ENCODE measurements at places on chromosomes 11 and 22.

GRCh38 chr11:131579932-131580387, 209.5 kb downstream of the NTM start:
- DNase-seq: peak; percentile 67

GRCh38 chr11:88695689-88696414, 358.3 kb upstream of the CTSC start:
- no peak for DNase-seq

DNA sequence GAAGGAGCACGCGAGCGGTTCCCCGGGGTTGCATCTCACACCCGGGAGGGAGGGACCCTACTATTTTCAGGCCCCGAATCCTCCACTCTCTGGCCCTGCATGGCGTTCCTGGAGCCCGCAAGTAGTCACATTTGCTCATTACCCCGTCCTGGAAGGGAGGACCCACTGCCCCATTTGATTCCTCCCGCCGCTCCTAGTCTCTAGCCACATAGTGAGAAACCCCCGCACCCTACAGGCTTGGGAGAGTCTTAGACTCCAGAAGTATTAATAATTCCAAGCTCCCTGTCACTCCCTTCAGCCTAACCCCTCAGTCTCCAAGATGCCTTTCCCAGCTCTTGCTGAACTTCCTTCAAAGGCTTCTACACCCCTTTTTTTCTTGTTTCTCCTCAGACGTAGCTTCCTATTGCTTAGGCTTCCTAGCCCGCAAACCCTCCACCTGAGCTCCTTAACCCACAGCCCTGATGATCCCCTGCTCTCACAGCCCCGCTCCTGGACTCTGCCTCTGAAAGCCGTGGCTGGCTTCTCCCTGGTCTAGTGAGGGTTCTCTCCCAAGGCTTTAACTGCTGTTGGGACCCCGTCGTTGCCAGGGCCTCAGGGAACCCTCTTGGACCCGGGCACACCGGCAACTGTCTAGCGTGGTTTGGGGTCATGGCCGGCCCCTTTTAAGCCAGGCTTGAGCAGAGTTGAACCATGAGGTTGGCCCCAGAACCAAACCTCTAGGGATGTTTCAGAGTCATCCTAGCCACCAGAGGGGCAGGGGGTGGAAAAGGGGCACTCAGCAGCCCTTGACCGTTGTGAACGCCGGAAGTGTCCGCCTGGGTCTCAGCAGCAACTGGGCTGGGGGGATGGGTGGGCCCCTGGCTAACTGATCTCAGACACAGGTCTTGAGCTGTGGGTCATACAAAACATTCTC, 862 bp downstream of the GGA1 start:
- no peak for DNase-seq

- DNase-seq: no peak
Measured at GRCh38 chr22:40966726-40967085, 15.5 kb downstream of the RBX1 start.

DNA sequence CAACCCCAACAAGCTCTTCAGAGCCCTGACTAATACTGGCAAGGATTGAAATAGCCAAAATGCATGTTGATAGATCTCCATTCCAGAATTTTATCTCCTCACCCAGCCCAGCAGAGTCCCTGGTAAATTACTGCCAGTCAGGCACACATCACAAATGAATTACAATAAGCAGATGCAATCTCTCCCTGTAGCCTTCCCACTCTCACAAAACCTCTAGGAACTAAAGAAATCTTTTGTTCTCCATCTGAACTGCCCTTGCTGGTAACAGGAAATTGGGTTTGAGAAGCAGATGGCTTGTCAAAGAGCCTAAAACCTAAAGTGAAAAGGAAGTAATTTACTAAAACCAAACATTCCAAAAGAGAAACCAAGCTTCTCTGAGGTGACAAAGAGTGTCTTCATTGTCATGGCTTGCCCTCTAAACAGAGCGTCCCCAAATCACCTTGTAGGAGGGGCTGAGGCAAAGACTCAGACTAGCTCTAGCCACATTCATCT, 59.5 kb downstream of the FAM168A start:
- DNase-seq: peak; percentile 48

DNA sequence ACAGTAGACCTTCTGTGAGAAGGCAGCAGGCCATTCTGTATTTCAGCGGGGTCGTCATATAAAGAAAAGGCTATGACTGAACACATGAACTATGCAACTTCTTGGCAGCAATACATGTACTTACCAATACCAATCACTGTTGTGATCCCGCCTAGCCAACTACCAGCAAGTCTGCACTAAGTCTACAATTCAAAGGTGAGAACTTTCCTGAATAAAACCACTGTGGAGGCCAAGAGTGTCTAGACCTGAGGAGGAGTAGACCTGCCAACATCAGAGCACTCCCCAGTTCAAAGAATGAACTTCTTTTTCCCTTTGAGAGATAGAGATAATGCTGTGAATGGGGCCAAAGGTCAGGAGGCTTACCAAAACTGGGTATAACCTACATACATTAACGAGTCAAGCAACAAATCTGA, 108.2 kb downstream of the SIK3 start:
- DNase-seq: no peak

DNA sequence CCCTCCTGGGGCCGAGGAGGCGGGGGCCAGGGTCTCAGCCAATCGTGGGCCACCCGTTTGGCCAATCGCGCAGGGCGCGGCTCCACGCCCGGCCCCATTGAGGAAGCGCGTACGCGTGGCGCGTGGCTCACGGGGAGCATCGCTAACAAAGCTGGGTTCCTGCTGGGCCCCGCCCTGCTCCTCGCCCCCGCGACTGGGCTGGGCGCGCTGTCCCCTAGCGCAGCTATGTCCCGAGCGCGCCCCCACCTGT, 614 bp upstream of the ASCL2 start:
- peak; percentile 30 for DNase-seq

DNA sequence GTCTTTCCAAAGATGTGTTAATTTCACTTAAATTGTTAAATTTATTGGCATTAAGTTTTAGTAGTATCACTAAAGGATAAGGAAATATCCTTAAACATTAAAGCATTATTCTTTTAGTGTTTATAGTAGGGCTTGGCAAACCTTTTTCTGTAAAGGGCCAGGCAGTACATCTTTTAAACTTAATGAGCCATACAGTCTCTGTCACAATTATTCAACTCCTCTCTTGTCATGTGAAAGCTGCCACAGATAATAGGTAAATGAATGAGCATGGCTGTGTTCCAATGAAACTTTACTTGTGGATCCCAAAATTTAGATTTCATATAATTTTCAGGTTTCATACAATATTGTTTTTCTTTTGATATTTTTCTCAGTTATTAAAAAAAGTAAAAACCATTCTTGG, 268.2 kb upstream of the C11orf87 start:
- DNase-seq: no peak

GRCh38 chr22:37927637-37927936, 21.5 kb downstream of the MICALL1 start:
- no peak for DNase-seq

DNA sequence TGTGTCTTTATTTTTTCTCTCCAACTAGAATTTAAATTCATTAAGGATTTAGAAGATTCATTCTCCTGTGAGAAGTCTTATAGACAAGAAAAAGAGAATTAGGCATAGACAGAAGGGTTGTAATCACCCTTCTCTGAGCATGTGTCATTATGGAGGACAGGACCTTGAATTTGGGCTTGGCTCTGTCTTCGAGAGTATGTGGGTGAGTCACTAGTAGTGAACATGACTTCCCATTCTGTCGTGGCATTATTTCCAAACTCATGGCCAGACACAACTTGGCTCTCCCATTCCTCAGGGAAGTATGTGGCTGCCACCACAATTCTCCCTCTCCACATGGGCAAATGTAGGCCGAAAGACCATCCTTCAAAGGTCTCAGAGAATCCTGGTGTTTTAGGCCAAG, 14.3 kb upstream of the ANKK1 start:
- DNase-seq: no peak

GRCh38 chr11:68946416-68947090, 34.2 kb downstream of the MRGPRD start:
- no peak for DNase-seq

DNA sequence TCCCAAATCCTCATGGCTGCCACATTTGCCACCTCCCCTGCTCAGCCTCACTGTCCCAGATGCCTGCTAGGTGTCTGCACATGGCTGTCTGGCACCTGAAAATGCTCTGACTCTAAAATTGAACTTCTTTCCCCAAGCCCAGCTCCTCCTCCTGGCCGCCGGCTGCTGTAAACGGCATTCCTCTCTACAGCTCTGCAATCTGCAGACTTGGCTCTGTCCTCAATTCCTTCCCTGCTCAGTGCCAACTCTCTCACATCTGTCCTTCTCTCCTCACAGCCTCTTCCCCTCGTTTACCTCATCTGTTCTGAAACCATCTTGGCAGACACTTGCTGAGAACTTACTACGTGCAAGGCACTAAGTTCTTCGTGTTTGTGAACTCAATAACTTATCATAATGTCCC, 169.4 kb upstream of the SYT13 start:
- DNase-seq: no peak

GRCh38 chr22:44450503-44450902, 47.5 kb downstream of the RTL6 start:
- no peak for DNase-seq

DNA sequence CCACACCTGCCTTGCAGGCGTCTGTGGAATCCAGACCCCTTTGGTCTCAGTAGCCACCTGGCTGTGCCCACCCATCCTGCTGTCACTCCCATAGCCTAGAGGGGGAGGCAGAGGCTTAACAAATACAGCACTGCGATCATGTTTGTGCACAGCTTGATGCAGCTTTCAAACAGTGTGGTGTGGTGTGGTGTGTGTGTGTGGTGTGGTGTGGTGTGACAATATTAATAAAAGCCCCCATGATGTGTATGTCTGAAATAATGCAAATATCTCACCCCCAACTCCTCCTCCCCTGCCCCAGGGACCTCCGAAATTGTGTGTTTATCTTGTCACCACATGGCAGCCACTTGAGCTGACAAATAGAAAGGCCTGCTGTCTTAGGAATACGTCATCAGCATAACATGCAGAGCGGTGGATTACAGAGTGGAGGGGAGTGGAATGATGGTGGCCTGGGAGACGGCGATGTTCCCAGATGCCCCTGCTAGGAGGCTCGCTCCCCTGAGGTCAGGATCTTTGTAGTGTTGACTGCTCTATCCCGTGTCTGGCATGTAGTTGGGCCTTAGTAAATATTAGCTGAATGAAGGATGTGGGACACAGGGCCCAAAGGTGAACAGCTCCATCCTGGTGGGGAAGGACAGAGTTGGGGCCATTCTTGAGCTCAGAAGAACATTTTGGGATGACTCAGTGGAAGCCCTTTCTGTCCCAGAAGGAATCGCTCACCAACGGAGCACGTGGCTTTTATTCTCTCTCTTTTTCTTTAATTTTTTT, 2.8 kb downstream of the PDXP start:
- peak; percentile 47 for DNase-seq

DNA sequence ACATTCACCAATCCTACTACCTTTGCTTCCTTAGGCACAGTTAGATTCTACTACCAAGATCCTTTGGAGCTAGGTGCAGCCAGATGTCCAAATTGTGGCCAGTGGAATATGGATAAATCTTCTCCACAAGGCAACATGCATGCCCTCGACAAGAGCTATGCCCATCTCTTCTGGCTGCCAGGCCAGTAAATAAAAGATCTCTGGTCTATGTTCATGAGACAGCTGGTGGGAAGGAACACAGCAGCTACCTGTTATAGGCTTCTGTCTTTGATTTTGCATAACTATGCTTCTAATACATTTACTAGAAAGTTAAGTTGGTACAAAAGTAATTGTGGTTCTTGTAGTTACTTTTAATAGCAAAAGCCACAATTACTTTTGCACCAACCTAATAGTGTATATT, 182.7 kb downstream of the DLG2 start:
- no peak for DNase-seq

DNA sequence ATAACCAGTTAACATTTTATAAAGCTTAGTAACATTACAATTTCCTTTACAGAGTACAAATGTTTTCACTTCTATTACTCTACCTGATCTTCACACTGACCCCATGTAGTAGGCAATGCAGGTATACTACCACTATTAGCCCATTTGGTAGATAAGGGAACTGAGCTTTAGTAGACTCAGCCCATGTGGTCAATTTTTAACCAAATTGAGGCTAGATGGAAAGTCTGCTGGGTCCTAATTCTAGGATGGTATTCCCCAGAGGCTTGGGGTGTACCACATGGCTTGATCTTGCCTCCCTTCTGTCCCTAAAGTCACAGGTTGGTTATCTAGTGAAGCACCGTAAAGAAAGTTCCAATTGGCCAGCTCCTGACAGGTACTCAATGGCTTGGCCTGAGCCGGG, 48.2 kb downstream of the NRXN2 start:
- no peak for DNase-seq

GRCh38 chr11:134414766-134415765, 3.0 kb upstream of the B3GAT1 start:
- peak; percentile 32 for DNase-seq

- DNase-seq: no peak
Measured at GRCh38 chr11:18245396-18245795, 3.1 kb downstream of the SAA2 start.

GRCh38 chr11:35105319-35106079, 33.5 kb upstream of the CD44 start:
- no peak for DNase-seq

DNA sequence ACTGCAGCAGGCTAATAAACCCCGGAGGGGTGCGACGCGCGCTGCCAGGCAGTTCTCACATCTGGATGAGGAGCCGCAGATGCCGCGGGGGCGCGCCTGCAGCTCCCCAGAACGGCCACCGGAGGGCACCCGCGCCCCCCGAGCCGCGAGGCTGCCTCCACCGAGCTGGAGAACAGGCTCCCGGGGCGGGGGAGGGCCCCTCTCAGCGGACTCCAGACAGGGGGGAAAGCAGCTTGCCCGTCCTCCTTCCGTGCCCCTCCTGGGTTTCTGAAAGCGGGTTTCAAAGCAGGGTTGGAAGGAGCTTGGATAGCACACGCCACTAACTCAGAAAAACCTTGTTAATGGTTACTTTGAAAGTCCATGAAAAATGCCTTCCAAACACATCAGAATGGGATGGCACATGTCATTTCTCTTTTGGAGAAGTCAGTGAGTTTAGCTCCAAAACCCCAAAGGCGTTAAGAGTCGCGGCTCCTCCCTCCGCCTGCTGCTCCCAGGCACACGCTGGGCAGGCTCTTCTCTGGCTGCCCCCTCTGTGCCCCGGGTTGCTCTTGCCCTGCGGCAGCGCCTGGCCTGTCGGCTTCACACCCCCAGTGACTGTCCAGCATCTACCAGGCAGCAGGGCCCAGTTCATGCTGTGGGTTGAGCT, 317.8 kb downstream of the NTM start:
- peak; percentile 84 for DNase-seq

DNA sequence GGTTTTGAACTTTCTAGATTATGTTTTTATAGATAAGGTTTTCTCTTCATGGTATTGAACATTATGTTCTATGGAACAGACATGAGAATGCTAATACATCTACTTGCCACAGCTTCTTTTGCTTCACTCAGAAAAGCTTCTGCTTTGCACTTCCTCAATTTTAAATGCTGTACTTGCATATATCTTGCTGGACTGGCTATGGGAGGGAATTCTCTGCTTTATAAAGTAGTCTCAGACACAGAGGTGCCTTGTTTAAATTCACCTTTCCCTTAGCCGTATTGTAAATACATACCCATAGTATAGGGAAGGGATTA, 173.9 kb downstream of the DDX10 start:
- no peak for DNase-seq
